D341Med (cell line): ENCODE measurements at places on chromosomes 4 and X.
A peak's percentile ranks its signal among the peaks of the same experiment; 100 is the strongest.

GRCh38 chrX:140503238-140503601 lies 1.6 kb downstream of the SOX3 start:
- no peak for DNase-seq

DNA sequence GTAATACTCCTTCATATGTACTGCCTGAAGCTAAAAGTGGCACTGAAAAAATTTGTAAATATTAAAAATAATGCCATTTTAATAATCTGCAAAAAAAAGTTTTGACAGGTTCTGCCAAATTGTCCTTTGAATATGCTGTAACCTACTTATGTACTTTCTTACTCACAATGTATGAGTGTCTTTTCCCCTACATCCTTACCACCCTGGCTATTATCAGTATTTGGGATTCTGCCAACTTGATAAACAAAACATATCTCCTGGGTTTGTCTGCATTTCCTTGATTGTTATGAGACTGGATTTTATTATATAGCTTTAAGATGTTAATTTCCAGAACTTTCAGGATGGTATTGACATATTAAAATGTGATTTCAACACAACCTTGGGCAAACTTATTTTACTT lies 187.9 kb downstream of the CHM start:
- DNase-seq: no peak

GRCh38 chr4:162229670-162230069 lies 65.9 kb upstream of the FSTL5 start:
- DNase-seq: peak; percentile 36

DNA sequence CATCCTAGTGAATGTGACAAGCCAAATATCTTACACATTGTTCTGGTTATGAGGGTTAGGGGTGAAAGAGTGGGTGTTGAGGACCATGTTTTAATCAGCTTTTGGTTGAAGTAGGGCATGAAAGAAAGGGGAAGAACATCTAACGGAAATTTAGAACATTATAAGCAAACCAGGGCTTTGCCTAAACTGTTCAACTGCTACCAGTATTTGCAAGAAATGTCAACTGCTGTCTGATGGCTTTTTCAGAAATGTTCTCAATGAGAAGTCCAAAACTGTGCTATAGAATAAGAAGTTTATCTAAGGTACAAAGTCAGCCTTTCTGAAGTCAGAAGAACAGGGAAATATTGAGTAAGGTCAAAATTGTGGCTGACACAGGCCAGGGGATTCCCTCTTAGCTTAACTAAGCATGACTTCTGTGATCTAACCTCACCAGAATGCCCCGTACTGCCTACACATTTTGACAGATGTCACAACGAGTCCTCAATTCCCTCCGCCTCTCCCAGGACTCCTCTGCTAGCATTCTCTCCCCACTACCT lies 67.1 kb downstream of the DTHD1 start:
- DNase-seq: no peak

DNA sequence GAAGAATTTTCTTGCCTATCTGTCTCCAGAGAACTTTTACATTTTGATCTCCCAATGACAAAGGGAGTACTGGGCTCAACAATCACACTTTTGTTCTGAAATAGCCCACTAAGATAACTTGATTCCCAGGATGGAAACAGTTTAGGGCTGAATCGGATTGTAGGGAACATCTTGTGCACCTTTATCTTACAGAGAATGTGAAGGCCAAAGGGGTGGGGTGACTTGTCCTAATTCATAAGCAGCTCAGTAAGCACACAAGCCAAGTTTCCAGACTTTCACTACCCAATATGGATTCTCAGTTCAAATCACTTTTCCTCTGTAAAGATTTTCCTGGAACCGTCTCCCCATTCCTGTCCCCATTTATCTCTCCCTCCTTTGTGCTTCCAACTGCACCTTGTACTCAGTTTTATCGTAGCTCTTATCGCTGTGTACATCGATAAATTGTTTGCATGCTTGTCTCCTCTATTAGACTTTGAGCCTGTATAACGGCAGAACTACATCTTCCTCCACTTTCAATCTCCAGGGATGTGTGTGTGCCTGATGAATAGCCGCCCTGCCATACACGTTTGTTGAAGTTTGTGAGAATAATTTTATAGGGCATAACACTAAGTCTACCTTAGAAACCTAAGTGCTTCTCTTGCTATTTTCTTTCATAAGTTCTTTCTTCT lies 77.4 kb downstream of the MBNL3 start:
- no peak for DNase-seq

DNA sequence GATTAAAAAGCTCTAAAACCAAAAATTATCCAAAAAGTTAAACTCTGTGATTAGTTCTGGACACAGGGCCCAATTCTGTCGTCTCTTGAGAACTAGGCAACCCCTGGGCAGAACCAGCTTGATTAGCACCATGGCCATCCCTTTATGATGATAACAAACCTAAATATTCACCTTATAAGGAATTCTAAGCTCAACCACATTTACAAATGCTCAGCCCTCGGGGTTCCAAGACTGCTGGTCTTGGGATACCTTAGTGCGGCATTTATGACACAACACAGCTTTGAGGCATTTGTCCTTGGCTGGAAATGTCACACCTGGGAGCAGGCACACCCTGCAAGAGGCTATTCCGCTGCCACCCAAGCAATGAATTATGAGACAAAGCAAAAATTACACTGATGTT lies 27.5 kb upstream of the NAP1L5 start:
- no peak for DNase-seq

DNA sequence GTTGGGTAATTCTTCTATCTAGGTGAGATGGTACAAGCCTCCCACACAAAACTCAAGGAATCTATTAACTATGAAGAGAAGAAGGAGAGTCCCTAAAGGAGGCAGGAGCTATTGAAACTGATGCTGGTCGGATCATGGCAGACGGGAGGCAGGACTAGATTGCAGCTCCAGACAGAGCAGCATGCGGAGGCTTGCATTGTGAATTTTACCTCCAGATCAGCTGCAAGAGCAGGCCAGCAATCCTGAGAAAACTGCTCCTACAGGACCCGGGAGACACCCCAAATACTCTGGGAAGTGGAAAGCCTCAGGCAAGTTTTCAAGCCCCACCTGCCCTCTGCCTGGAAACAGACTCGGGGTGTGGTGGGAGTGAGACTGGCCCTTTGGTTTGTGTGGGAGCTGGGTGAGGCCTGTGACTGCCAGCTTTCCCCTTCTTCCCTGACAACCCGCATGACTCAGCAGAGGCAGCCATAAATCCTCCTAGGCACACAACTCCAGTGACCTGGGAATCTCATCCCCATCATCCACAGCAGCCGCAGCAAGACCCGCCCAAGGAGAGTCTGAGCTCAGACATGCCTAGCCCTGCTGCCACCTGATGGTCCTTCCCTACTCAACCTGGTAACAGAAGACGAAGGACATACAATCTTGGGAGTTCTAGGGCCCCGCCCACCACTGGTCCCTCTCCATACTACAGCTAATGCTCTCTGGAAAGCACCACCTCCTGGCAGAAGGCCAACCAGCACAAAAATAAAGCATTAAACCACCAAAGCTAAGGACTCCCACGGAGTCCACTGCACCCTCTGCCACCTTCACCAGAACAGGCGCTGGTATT lies 30.9 kb downstream of the GATB start:
- DNase-seq: no peak

- no peak for DNase-seq
Observed at GRCh38 chr4:118783887-118784286, 52.0 kb downstream of the SEC24D start.

DNA sequence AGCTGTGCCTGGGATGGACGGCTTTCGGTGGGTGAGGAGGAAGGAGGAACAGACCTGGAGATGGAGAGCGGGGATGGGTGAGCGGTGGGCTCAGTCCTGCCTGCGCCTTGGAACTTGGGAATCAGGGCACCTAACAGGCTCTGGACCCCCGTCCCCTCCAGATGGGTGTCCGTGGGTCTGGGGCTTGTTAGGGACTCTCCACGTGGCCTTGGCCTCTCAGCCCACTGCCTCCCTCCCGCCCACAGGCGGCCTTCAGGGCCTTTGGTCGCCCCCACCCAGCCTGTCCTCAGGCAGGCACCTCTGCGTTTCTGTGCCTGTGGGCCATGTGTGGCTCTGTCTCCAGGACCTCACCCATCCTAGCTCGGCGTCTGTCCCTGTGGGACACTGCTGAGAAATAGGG lies 29.0 kb downstream of the TRMT44 start:
- no peak for DNase-seq

- DNase-seq: no peak
Observed at GRCh38 chr4:73860181-73860580, 7.1 kb downstream of the PF4V1 start.

GRCh38 chrX:44042751-44043150 lies 69.6 kb upstream of the NDP start:
- no peak for DNase-seq

- no peak for DNase-seq
Observed at GRCh38 chr4:124745985-124746801, 33.7 kb upstream of the ANKRD50 start.

- DNase-seq: no peak
Observed at GRCh38 chrX:10041383-10041782, 74.2 kb downstream of the CLDN34 start.

DNA sequence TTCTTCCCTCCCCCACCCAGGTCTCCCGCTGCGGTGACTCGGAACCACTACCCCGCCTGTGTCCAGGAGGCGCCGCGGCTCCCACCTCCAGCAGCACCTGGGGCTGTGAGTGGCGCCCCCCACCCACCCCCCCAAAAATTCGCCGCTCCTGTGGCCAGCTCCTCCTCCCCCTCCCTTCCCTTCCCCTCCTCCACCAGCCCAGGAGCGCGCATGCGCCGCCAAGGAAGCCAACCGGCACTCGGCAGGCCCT lies 278 bp downstream of the CLOCK start:
- DNase-seq: no peak

GRCh38 chr4:152522754-152523153 lies 13.1 kb downstream of the FBXW7 start:
- DNase-seq: no peak

DNA sequence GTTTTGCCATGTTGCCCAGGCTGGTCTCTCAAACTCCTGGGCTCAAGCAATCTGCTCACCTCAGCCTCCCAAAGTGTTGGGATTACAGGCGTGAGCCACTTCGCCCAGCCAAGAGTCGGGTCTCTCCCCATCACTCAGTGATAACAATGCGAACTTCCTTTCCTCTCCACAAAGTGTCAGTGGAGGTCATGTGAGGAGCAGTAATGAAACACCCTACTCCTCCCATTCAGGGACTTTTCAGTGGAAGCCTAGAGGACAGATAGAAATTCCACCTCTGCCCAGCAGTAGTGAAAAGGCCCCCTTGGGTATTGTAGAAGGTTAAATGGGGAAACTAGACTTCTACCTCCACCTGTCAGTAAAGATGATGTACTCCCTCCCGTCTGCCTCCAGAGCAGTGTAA lies 141.9 kb upstream of the STK26 start:
- DNase-seq: no peak

- no peak for DNase-seq
Observed at GRCh38 chr4:87216469-87216868, 3.9 kb downstream of the KLHL8 start.

GRCh38 chrX:49082271-49082871 lies 2.7 kb upstream of the WDR45 start:
- DNase-seq: no peak

- no peak for DNase-seq
Observed at GRCh38 chr4:153148791-153149190, 55.5 kb upstream of the TRIM2 start.

DNA sequence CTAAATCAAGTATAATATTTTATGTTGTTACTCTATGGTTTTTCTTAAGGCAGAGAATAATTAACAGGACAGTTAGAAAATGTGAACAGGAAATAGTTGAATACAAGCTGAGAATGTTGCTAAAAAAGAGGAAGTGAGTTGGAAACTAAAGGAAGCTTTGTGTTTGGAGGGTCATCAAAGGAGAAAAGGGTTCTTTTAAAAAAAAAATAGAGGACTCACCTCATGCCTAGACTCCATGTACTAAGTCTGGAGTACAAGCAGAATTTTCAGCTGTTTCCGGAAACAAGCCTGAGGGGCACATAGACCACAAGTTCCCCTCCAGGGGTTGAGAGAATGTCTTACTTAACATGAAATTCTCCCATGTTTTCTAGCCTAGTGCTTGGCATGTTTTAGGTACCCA lies 20.1 kb upstream of the MAP7D3 start:
- DNase-seq: no peak

DNA sequence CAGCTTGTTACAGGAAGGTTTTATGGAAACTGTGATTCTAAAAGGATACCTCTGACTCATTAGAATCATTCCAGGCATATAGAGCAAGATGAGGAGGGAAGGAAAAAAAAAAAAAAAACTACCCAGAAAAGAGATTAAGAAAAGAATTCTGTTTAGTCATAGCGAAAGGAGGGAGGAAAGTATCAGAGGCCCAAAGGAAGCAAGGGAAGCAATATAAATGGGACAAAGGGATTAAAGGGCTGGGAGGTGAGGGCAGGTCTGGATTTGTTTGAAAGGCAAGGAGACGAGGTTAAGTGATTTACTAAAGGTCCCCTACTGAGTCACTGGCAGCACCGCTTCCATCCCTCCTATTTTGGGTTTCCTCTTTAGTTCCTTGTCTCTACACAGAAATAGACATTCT lies 88.6 kb upstream of the IL1RAPL1 start:
- DNase-seq: no peak

DNA sequence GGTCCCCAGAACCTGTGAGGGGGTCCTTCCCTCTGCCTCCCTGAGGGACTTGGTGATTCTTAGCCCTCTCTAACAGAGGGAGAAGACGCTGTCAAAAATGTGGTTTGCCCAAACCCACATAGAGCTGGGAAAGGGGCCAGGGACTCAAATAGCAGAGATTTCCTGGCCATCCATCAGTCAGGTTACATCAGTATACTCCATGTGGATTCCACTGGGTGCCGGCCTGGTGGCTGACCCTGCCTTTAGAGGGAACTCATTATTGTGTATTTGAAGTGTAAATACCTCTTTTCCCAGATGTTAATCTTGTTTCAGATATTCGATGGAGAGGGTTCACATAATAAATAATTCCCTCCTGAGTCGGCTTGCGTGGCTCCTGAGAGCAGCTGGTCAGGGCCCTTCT lies 130.3 kb downstream of the TBL1X start:
- no peak for DNase-seq

GRCh38 chrX:6980981-6981380 lies 166.5 kb upstream of the STS start:
- DNase-seq: no peak

GRCh38 chr4:3010998-3011397 lies 47.6 kb downstream of the GRK4 start:
- DNase-seq: no peak

GRCh38 chrX:132199941-132200340 lies 19.3 kb downstream of the RAP2C start:
- no peak for DNase-seq

GRCh38 chr4:182294451-182294850 lies 51.2 kb downstream of the TENM3 start:
- no peak for DNase-seq

DNA sequence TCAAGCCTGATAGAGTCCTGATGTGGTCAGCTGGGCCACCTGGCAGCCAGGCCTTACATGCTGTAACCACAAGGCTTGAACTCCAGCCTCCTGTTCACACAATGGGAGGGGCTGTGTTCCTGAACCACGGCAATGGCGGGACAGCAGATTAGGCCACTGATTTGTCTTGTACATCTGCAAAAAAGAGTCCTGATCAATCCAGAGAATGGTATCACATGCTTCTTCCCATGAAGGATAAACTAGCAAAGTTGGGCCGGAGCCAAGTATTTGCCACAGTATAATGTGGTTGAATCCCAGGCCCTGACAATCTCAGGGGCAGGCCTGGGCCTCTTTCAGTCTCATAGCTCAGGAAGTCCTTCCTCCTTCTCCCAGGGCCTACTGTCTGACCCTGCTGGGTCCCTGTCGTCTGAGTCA lies 2182.5 kb upstream of the AGA start:
- DNase-seq: no peak
